Peyer's patch (tissue), 4 donors: ENCODE measurements at places on chromosomes 12 and 14. TPM values are rescaled to one million over a fixed set of nuclear protein-coding genes. Genes with fewer than 3 reads are reported as not detected.

Gene ZNF10
- 6.1 TPM for total RNA-seq

DNA sequence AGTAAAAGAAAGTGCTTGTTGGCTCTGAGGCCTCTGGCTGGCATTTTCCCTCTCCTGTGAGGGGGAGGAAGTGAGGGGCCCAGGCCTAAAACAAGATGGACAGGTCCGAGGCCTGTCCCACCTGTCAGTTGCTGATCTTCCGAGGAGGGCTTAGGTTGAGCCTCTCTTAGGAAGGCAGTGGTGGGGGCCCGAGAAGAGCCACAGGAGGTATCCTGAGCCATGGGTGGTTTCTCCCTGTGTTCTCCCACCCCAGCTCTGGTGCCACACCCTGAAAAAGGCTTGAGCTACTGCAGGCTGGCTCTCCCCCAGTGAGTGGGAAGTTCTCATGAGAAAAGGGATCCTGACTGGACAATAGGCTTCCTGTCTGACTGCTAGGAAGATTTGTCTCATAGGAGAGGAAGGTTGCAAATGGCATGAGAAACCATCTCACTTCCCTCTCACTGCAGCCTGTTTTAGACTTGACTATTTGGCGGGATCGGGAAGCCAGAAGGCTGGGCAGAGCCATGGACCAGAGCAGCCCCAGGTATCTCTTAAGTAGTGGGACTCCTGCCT, 72.1 kb upstream of the SRSF5 start:
- DNase-seq: no peak

DNA sequence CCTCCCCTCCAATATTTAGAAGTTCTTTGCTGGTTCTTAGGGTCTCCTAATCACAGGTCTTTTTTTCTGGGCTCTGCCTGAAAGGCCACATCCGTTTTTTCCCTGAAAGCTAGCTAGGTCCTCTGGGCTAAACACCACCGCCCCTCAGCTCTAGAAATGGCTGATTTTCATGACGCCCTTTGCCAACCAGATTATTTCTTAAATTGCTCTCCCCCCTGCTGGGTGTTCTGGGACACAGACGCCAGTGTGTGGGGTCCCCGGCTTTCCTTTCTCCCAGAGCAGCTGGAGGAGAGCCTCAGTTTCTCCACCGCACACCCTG, 45.3 kb upstream of the ATP23 start:
- DNase-seq: no peak

Gene NKX2-1
- not detected for total RNA-seq

DNA sequence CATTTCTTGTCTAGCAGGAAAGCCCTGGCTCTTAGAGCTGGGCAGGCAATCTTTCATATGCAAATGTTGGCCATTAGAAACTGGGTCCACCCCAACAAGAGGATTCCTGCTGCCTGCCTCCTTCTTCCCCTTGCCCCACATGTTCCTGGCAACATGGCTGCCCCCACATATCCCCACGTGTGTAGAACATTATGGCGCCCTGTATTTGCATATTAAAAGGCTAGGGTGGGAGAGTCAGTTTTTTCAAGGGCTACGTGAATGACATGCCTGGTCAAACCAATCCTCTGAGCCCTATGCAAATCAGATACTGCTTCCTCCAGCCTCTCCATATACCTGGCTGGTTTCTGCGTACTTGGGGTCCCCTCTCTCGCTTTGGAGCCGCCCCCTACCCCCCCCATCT, 514.0 kb downstream of the FUT8 start:
- DNase-seq: no peak

Gene CSRP2
- total RNA-seq: 1.9 TPM

DNA sequence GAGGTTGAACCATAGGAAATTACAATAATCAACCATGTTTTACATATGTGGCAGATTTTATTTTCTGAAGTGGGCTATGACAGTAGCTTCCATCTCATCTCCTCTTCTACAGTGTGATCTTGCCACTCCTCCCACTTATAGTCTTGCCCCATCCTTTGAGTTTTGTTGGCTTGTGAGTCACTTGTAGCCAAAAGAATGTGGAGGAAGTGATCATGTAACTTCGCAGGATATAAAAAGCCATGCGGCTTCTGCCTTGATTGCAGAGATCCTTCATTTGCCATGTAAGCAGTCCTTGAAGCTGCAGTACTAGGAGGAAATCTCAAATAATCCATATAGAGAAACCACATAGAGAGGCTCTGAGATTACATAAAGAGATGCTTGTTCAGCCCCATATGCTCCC, 13.7 kb upstream of the ZNF84 start:
- DNase-seq: no peak

- no peak for DNase-seq
Observed at GRCh38 chr14:65371784-65372183, 40.7 kb upstream of the FUT8 start.

Gene ACSM4
- not detected for total RNA-seq

Gene ASB2
- 6.2 TPM for total RNA-seq

DNA sequence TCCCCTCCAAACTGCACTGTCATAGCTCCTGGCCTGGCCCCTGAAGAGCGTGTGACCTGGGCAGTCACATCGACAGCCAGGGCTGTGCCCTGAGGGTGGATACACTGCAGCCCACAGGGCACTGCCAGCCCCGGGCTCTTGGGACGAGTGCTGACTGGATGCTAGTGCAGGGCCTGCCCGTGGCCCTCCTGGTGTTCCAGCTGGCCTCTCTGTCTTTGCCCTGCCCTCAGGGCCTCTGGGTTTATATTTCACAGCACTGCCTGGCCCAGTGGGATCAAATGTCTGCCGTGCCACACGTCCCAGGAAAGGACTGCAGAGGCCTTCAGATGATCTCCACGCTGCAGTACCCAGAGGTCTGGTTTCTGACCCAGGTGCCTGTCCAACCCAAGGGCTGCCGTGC, 10.1 kb upstream of the CCDC197 start:
- DNase-seq: no peak

Gene GNB3
- total RNA-seq: 6.6 TPM

Gene P2RX2
- total RNA-seq: 4.7 TPM

Gene KDM5A
- 57.6 TPM for total RNA-seq

- no peak for DNase-seq
Observed at GRCh38 chr12:60096727-60097126, 500.9 kb downstream of the SLC16A7 start.

DNA sequence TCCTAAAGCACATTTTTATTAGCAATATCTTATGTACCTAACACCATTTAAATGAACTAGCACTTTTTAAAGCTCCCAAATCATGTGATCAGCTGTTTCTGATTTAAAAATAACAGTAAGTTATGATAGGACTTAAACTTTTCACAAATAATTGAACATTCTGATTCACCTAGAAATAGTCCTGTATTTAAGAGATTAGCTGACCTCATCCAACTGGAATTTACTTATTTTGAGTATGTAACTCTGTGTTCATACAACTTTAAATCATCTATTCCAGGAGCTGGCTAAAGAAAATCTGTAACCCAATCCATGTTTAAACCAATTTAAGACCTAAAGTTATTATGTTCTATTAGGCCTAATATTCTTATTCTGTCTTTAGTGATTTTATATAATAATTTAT, 184.3 kb downstream of the CCDC91 start:
- no peak for DNase-seq

Gene TMEM179
- total RNA-seq: 3.1 TPM

DNA sequence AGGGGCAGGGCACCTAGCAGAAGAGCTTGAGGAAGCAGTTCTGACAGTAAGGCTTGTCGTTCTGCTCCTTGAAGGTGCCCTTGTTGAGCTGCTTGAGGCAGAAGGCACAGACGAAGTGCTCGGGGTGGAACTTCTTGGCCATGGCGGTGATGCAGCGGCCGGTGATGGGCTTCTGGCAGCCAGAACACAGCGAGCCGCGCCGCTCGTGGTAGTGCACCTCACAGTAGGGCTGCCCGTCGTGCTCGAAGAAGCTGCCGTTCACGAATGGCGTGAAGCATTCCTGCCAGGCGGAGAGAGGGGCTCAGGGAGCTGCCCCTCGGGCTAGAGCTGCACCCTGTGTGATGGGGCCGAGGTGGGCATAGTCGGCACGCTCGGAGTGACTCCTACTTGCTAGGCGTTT, 11.4 kb upstream of the RPLP0 start:
- no peak for DNase-seq

Gene DHRS7
- 277 TPM for total RNA-seq

Gene PRKD1
- total RNA-seq: 5.0 TPM

DNA sequence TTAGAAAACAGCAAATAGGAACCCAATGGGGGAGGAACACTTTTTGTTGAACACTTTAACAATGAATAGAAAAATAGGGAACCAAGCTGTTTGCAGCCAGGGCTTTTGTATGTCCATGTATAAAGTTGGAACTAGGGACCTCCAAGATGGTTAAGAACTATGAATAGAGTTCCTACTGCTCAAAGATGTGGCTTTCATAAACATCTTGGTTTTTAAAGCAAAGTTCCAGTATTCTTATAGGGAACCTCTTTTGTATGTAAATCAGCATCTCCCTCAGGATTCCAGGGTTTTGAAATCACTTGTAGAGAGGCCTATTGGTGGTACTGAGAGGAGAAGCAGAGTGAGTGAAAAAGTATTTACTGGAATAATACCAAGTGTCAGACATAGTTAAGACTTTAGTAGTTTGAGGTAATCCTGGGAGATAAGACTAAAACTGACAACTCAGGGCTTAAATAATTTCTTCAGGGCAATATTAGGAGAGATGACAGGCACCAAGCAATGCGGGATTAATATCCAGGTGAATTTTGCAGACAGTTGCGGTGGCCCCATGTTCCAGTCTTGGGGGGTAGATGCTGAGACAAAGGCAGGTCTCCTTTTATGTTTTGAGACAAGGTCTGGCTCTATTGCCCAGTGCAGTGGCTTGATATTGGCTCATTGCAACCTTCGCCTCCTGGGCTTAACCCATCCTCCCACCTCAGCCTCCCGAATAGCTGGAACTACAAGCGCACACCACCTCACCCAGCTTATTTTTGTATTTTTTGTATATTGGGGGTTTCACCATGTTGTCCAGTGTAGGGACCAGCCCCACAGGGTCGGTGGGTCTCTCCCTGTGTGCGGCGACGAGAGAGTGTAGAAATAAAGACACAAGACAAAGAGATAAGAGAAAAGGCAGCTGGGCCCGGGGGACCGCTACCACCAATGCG, 10.4 kb upstream of the EID3 start:
- no peak for DNase-seq

Gene SDR9C7
- not detected for total RNA-seq

DNA sequence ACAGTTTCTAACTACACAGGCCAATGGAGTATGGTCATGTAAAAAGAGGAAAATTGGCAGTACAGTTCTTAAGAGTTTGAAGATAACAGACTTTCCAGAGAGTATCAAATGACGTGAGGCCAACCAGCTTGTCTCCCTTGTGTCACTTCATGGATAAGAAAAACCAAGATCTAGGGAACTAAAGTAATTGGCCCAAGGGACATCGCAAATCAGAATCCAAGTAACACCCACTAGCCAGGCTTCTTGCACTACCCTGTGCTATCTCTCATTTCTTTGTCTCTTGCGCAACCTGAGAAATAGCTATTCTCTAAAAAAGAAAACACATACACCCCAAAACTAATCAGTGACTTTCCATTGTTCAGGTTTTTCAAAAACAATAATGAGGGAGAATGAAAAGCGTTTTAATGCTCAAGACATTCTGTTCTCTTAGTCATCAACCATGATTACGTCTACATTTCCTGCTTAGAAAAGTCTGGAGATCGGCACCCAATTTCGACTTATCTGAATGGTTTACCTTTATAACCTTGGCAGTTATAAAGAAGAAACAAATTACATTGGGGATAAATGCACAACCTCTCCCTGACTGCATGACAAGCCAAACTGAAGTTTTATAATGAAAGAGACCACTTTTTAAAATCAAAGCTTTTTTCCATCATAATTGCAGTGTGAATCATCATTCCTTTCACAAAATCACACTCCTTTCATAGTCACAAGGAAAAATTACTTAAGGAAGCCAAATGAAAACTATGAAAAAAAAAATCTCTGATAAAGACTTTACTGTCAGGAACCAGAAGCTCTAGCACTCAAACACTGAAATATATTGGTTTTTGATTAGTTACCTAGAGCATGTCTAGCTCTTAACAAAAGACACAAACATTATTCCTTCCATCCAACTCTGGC, 42.1 kb downstream of the TMTC1 start:
- DNase-seq: no peak

Gene TAS2R31
- total RNA-seq: 8.1 TPM

DNA sequence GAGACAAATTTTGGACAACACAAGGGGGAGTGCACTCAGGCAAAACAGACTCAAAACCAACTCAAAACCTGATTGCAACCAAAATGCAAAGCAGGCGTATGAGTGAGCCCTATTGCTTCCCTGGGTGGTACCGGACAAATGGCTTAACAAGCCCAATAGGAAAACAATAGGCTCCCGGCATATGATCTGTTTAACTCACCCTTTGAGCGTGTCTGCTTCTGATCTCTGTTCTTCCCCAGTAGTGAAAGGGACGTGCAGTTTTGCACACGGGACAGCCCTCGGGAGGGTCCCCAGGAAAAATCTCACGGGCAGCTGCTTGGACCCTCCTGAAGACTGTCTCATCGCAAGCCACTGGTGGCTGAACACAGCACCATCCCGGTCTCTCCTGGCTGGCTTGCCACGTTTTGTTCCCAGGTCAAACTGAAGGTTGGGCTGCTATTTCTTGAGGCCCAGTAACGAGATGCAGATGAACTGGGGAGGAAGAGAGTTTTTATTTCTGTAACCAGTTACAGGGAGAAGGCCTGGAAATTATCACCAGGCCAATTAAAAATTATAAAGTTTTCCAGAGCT, 9.9 kb downstream of the SOAT2 start:
- no peak for DNase-seq

GRCh38 chr14:101008631-101009336, 105.3 kb upstream of the RTL1 start:
- DNase-seq: no peak

DNA sequence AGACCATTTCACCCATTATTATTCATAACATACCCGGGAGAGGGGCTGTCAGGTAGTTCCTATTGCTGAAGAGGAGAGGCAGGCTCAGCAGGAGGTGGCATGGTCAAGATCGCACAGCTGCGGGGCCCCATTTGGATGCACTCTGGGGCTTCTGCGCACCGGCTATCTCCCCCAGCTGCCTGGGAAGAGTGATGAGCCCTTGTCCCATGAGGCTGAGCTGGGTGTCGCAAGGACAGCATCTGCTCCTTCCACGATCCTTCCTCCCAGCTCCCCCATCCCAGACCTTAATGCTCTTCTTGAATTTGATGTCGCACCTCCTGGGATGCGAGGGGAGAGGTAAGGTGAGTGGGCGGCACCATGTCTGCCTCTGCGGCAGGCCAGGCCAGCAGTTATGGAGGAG, 62.6 kb downstream of the SLC24A4 start:
- DNase-seq: no peak

DNA sequence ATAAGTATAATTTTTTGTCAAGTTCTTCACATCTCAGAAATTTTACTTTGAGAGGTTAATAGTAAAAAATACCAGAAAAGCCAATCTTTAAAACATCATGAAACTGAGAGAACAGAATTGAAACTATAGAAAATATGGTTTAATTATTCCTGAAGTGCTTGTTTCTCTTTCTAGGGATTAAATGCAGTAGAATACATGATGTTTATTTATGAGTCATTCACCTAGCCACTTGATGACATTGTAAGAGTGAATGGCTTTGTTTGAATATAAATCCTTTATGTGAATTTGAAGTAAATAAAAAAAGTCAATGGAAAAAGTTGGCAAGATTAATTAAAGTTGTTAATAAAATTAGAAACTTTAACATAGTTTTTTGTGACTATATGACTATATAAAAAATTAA, 48.4 kb downstream of the KTN1 start:
- no peak for DNase-seq
